ENCODE measurements at places on chromosomes 1 and 21.

DNA sequence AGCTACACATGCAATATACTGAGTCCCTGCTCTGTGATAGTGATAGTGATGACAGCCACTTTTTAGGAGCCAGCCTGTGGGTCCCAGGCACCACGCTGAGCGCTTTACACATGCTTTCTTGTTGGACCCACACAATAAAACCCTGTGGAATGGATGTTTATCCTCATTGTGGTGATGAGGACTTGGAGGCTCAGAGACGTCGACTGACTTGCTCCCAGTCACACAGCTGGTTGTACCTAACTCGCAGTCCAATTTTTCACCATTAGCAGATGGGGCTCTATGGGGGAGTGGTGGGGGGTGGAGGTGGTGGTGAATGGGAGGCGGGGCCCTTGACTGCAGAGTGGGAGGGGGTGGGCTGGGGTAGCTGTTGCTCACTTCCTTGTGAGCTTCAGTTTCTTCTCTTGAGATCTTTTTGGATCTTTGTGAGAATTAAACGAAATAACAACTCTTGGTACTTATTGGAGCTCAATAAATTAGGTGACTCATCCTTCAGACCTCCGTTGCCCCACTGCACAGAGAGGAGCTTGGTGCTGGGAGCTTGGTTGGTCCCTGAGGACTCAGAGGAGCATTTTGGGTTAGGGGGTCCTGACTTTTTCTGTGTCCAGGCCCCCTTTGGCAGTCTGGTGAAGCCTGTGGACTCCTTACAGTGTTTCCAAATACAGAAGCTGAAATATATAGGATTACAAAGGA is 61.8 kb upstream of the CD1D start:
- H3K4me1 ChIP-seq = peaks cover 13% of the 10 kb centered on the region
- DNase-seq = no peak
- H3K27ac ChIP-seq = no peak overlapping the region
- H3K4me3 ChIP-seq = no peak overlapping the region
- H3K36me3 ChIP-seq = no peaks in the 10 kb centered on the region

DNA sequence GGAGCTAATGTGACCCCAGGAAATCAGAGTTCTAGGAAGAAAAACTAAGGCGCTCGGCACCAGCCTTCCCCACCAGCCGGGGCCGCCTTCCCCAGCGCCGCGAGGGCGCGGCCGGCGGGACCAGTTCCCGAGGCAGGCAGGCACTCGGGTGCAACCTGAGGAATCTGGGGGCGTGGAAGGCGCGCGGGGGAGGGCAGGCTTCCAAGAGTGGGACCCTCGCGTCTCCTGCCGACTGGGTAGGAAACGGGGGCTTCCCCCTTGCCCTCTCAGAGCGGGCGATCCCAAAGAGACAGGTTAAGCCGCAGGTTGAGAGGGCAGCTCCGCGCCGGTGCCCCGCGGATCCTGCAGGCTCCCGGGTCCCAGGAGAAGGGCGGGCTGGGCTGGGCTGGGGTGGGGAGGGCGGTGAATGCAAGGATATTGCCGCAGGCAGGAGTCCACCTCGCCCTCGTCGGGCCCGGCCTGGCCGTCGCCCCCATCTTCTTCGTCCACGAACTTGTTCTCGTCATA is 431 bp downstream of the ARPC5 start:
- H3K36me3 ChIP-seq = peaks cover 4% of the 10 kb centered on the region
- H3K4me3 ChIP-seq = peak overlapping the region; percentile 88
- no peaks in the 10 kb centered on the region for H3K27me3 ChIP-seq
- peak overlapping the region; percentile 96 for H3K27ac ChIP-seq

GRCh38 chr1:81484284-81484683 is 316.4 kb upstream of the ADGRL2 start:
- H3K27ac ChIP-seq = no peak overlapping the region
- H3K27me3 ChIP-seq = no peaks in the 10 kb centered on the region
- H3K4me3 ChIP-seq = no peak overlapping the region
- H3K4me1 ChIP-seq = no peaks in the 10 kb centered on the region
- DNase-seq = no peak

DNA sequence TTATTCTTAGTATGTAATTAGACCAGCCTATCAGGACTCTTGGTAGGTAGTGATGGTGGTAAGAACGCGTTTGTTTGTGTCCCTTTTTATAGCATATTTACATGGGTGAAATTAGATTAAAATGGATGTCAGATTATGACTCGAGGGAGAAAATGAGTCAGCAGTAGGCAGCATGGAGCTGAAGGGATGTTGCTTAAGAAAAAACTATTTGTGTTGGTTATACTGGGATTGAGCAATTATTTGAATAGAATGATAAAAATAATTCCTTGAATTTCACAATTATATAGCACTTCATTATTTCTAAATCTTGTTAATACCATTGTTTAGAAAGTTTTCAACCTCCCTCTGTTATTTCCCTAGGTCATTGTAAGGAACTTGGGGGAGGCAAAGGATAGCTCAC is 348.8 kb downstream of the RYR2 start:
- no peak overlapping the region for H3K4me3 ChIP-seq
- no peak for DNase-seq
- no peaks in the 10 kb centered on the region for H3K4me1 ChIP-seq
- no peaks in the 10 kb centered on the region for H3K36me3 ChIP-seq
- no peaks in the 10 kb centered on the region for H3K27me3 ChIP-seq

DNA sequence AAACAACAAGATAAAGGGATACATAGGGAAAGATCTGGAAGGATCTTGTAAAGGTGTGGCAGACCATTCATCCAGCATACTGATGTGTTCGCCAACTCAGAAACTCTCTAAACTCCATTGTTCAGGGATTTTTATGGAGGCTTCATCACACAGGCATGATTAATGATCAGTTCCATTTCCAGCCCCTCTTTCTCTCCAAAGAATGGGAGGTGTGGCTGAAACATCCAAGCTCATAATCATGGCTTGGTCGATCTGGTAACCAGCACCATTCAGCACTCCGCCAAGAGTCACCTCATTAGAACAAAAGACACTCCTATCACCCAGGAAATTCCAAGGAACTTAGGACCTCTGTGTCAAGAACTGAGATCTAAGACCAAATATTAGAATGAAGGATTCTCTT is 180.6 kb upstream of the RNPC3 start:
- no peak overlapping the region for H3K27ac ChIP-seq
- no peaks in the 10 kb centered on the region for H3K27me3 ChIP-seq
- no peaks in the 10 kb centered on the region for H3K4me1 ChIP-seq
- no peak overlapping the region for H3K4me3 ChIP-seq

- DNase-seq = no peak
- no peaks in the 10 kb centered on the region for H3K27me3 ChIP-seq
- H3K4me3 ChIP-seq = no peak overlapping the region
Measured at GRCh38 chr1:84835169-84835568, 57.8 kb downstream of the LPAR3 start.

- H3K27ac ChIP-seq = peak overlapping the region; percentile 19
- H3K4me1 ChIP-seq = peaks cover 7% of the 10 kb centered on the region
- no peak for DNase-seq
Measured at GRCh38 chr1:32780005-32780404, 37.2 kb downstream of the YARS1 start.

GRCh38 chr1:243496187-243496646 is 240.4 kb downstream of the SDCCAG8 start:
- H3K27me3 ChIP-seq = no peaks in the 10 kb centered on the region
- H3K4me3 ChIP-seq = no peak overlapping the region
- DNase-seq = peak; percentile 73
- H3K36me3 ChIP-seq = no peaks in the 10 kb centered on the region

GRCh38 chr1:59186656-59187055 is 110.2 kb upstream of the FGGY start:
- no peaks in the 10 kb centered on the region for H3K27me3 ChIP-seq
- H3K27ac ChIP-seq = no peak overlapping the region
- H3K4me3 ChIP-seq = no peak overlapping the region
- no peaks in the 10 kb centered on the region for H3K36me3 ChIP-seq
- H3K4me1 ChIP-seq = no peaks in the 10 kb centered on the region

DNA sequence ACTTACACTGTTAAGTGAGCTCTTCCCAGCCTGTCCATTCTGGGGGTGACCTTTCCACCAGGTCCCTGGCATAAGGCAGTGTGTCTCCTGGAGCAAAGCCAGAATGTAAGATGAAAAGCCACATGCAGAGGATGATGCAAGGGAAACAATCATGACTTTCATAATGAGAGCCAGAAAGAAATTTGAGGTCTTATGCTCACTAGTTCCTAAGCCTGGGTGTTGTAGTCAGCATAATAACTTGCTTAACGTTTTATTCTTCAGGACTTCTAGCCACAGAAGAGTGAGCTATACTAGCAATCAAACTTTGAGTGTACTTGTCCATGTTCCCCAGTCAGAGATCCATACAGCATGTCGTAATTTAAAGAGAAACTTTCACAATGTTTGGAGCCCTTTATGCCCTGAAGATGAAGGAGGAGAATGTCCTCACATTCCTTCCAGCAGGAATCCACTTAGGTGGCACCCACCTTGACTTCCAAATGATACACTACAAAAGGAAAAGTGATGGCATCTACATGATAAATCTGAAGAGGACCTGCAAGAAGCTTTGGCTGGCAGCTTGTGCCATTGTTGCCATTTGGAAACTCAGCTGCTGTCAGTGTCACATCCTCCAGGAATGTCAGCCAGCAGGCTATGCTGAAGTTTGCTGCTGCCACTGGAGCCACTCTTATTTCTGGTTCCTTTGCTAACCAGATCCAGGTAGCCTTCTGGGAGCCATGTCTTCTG is 60.5 kb upstream of the FOXD3 start:
- H3K4me3 ChIP-seq = no peak overlapping the region
- H3K36me3 ChIP-seq = no peaks in the 10 kb centered on the region
- DNase-seq = no peak
- H3K27ac ChIP-seq = no peak overlapping the region
- H3K27me3 ChIP-seq = no peaks in the 10 kb centered on the region

- no peaks in the 10 kb centered on the region for H3K27me3 ChIP-seq
- no peak overlapping the region for H3K4me3 ChIP-seq
- H3K27ac ChIP-seq = no peak overlapping the region
- no peak for DNase-seq
- no peaks in the 10 kb centered on the region for H3K4me1 ChIP-seq
Measured at GRCh38 chr1:176826265-176826664, 338.2 kb downstream of the ASTN1 start.

GRCh38 chr1:184790642-184791549 is 36.2 kb upstream of the EDEM3 start:
- peaks cover 9% of the 10 kb centered on the region for H3K36me3 ChIP-seq
- no peak overlapping the region for H3K27ac ChIP-seq
- H3K4me1 ChIP-seq = peaks cover 61% of the 10 kb centered on the region
- H3K4me3 ChIP-seq = no peak overlapping the region
- no peak for DNase-seq

DNA sequence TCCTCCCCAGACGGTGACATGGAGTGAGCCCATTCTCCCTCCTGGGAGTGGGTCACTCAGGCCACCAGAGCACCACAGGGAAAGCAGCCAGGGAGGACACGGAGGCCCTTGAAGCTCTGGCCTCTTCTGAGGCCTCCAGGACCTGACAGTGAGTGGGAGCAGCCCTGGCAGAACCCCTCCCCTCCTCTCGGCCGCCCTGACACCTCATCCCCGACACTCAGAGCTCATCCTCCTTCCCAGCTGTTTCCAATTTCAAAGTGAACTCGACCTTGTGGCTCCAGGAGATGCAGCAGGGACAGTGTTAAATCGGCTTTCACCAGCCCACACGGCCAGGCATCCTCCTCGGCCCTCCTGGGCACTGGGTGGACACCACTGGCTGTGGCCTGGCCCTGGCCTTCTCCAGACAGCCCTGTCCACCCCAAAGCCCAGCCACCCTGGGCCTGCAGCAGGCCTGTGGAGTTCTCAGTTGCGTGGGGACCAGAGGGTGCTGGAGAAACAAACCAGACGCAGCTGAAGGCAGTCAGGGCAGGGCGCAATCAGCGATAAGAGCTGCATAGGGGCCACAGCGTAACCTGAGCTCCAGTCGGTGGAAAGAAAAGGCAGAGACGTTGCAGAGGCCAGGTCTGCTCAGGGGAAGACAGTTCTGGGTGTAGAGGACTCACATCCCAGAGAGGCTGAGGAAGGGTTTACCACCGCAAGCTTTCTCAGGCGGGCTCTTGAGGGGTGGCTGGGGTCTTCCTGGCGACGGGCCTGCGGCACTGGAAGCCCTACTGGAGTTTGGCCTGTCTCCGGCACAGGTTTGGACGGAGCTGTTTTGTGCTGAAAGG is 27.1 kb downstream of the FTCD start:
- H3K36me3 ChIP-seq = peaks cover 75% of the 10 kb centered on the region
- DNase-seq = no peak
- H3K4me1 ChIP-seq = no peaks in the 10 kb centered on the region
- no peaks in the 10 kb centered on the region for H3K27me3 ChIP-seq
- H3K27ac ChIP-seq = no peak overlapping the region

GRCh38 chr1:51231120-51231519 is 5.0 kb upstream of the RNF11 start:
- no peak for DNase-seq
- H3K4me3 ChIP-seq = no peak overlapping the region
- no peak overlapping the region for H3K27ac ChIP-seq
- no peaks in the 10 kb centered on the region for H3K36me3 ChIP-seq
- no peaks in the 10 kb centered on the region for H3K27me3 ChIP-seq

DNA sequence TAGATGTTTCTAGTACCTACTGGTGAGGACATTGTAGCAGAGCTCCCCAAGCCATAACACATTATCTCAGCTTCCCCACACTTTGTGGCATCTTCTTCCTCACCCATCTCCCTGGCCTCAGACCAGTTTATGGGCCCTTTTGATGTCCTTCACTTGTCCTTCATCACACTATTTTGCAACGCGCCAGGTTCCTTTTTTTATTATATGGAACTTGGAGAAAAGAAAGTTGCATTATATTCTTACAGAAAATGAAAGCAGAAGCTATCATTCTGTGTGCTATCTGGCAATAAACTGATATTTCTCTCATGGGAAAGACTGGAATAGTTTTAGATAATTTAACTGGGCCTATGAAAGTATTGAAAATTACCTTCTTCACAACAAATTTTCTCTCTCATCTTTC is 196.9 kb upstream of the ETV3 start:
- H3K4me3 ChIP-seq = no peak overlapping the region
- no peaks in the 10 kb centered on the region for H3K4me1 ChIP-seq
- H3K36me3 ChIP-seq = no peaks in the 10 kb centered on the region
- no peak for DNase-seq

GRCh38 chr1:99550198-99550597 is 95.7 kb upstream of the PALMD start:
- no peaks in the 10 kb centered on the region for H3K36me3 ChIP-seq
- DNase-seq = no peak
- H3K27me3 ChIP-seq = no peaks in the 10 kb centered on the region
- H3K27ac ChIP-seq = no peak overlapping the region
- peaks cover 6% of the 10 kb centered on the region for H3K4me1 ChIP-seq

DNA sequence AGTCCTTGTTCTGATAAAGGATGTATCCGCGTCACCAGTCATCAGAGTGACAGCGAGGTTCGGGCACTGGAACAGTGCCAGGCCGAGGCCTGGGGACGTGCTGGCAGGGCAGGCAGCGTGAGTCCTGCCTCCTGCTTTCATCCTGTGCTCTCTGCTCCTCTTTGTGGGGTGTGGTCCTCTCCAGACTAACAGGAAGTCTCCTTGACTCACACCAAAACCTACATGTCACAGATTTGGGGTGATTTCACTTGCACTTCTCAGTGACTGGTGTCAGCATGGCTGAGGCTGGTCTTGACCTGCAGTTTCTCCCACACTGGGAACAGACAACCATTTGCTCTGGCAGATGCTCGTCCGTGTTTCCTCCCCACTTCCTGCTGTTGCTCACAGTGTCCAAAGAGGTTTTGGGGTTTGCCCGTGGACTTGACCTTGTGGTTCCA is 8.8 kb upstream of the NLRP3 start:
- no peaks in the 10 kb centered on the region for H3K36me3 ChIP-seq
- no peaks in the 10 kb centered on the region for H3K27me3 ChIP-seq
- no peaks in the 10 kb centered on the region for H3K4me1 ChIP-seq
- DNase-seq = peak; percentile 36
- H3K27ac ChIP-seq = no peak overlapping the region

Measured in stomach (tissue), 19 donors.